ENCODE measurements at places on chromosomes 6 and 20. TPM values are rescaled to one million over a fixed set of nuclear protein-coding genes. Genes with fewer than 3 reads are reported as not detected.

The RBPJL gene
- not detected for total RNA-seq

- H3K27me3 ChIP-seq, result no peaks in the 10 kb centered on the region
- H3K4me3 ChIP-seq, result no peak overlapping the region
- no peak for DNase-seq
- H3K36me3 ChIP-seq, result no peaks in the 10 kb centered on the region
- H3K4me1 ChIP-seq, result no peaks in the 10 kb centered on the region
- no peak overlapping the region for H3K27ac ChIP-seq
These were observed 192.0 kb downstream of the ALDH8A1 start for GRCh38 chr6:134757911-134758361.

DNA sequence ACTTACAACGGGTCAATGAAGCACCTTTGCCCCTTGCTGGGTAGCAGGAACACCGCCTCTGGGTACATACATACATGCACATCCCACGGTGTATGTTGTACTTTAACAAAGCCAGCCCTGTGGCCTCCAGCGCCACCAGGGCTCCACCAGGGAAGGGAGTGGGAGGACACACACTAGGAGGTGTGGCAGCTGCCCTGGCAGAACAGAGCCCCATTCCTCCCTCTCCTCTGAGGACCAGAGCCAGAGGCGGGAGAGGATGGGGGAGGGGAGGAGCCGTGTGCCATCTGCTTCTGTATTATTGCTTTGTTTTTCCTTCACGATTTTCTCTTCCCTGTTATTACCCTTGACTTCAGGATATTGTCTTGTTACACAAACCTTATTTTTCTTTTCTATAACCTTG is 105.8 kb upstream of the TRAF3IP2 start:
- DNase-seq, result no peak
- H3K4me1 ChIP-seq, result no peaks in the 10 kb centered on the region
- no peak overlapping the region for H3K4me3 ChIP-seq
- no peak overlapping the region for H3K27ac ChIP-seq

DNA sequence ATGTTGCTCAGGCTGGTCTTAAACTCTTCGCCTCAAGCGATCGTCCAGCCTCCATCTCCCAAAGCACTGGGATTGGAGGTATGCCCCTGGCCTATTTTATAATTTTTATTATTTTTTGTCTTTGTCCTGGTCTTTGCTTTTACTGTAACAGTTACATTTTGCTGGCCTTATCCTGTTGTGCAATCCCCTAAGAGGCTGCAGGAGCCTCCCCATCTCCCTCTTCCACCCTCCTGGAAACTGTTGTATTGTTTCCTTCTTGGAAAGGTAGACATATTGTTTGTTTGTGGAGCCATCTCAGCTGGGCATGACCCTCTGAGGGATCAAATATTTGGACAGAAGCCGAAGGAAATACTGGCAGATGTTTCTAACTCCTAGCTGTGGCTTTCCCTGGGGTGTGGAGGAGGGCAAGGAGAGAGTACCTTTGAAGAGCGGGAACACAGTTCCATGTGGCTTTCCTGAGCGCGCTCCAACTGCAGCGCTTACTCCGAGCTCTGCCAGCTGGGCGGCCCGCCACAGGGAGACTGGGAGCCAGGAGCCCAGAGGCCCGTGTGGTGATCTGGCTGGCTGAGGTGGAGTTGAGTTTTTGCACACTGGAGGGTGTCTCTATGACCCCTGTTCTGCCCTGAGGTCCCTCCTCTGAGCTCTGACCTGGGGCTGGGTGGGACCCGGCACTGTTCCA is 4.9 kb downstream of the MAPK13 start:
- no peaks in the 10 kb centered on the region for H3K27me3 ChIP-seq
- H3K4me1 ChIP-seq, result peaks cover 20% of the 10 kb centered on the region
- H3K4me3 ChIP-seq, result no peak overlapping the region
- H3K36me3 ChIP-seq, result no peaks in the 10 kb centered on the region

DNA sequence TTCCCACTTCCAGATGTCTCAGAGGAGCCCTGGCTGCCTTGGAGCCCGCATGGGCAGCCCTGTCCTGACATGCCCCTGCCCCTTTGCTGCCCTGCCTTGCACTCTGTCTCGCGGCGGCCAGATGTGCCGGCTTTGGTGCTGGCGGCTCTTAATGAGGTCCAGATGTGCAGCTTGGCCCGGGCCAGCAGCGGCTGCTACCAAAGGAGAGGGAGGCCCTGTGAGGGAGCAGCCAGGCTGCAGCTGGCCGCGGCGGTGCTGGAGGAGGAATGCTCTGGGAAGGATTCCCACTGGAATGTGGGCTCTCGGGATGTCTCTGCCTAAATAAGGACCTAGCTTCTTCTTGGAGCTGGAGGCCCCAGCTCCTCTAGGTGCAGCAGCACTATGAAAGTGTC is 72.4 kb downstream of the FGD2 start:
- no peaks in the 10 kb centered on the region for H3K27me3 ChIP-seq
- no peaks in the 10 kb centered on the region for H3K4me1 ChIP-seq
- DNase-seq, result no peak

The SIRPD gene
- total RNA-seq, result not detected

The USP49 gene
- 10.5 TPM for total RNA-seq

- H3K27ac ChIP-seq, result no peak overlapping the region
- no peaks in the 10 kb centered on the region for H3K27me3 ChIP-seq
- no peaks in the 10 kb centered on the region for H3K36me3 ChIP-seq
These were observed 383.5 kb downstream of the PRKN start for GRCh38 chr6:162343936-162344645.

- H3K4me3 ChIP-seq, result no peak overlapping the region
- H3K27me3 ChIP-seq, result no peaks in the 10 kb centered on the region
- no peaks in the 10 kb centered on the region for H3K36me3 ChIP-seq
- no peak for DNase-seq
- no peaks in the 10 kb centered on the region for H3K4me1 ChIP-seq
These were observed 89.2 kb downstream of the RPP40 start for GRCh38 chr6:4914420-4915159.

GRCh38 chr6:133504761-133505160 is 263.6 kb downstream of the EYA4 start:
- DNase-seq, result no peak
- no peak overlapping the region for H3K4me3 ChIP-seq
- peak overlapping the region; percentile 88 for H3K27ac ChIP-seq
- no peaks in the 10 kb centered on the region for H3K36me3 ChIP-seq
- no peaks in the 10 kb centered on the region for H3K27me3 ChIP-seq

DNA sequence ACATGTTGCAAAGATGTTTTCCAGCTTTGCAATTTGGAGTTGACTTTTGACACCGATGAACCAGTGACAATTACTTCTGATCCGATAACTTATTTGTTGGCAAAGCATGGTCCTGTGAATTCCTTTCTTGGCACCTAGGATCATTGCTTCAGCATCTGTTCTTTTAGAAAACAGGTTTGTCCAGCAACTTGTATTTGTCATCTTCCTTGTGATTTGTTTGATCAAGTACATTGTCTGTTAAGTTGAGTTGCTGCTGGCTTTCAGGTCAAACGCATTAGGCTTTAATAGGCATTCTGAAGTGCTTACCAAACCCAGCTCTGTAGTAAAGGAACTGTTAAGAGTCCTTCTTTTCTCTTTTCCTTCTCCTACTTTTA is 192.4 kb upstream of the ZNF217 start:
- no peak overlapping the region for H3K4me3 ChIP-seq
- H3K27ac ChIP-seq, result no peak overlapping the region

DNA sequence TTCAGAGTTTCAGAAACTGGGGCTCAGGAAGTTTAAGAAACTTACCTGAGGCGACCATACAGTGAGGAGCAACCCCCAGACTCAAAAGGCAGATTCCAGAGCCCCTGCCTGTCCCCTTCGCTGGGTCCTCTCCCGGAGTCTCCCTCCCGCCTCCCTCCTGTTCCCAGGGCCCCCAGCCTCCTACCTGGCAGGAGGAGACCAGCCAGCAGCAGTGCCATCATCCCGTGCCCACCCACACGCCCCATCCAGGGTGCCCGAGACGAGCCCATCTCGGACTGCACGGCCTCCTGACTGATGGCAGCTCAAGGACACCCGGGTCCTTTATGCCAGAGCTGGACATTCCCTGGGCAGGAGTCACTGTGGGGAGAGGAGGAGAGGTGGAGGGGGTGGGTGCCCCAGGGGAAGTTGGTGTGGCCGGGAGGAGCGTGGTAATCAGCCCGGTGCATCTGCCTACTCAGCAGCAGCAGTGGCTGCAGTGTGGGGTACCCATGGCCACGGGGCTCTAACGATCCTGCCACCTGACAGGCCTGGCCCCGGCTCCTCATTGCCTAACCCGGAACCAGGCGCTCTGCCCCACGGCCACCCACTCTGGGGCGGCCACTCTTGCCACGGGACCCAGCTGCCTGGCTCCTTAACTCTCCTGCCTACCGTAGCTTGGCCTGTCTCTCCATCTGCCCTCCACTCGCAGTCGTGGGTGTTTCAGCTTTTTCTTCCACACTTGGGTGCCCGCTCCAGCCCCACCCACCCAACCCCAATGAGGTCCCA is at the start of gene CDSN:
Gene CDSN, minus strand, starts transcription at position 296 of the 765 bp plus-strand sequence. Its CDS starts 27 bp downstream, at position 269.
- DNase-seq, result no peak
- H3K27me3 ChIP-seq, result no peaks in the 10 kb centered on the region
- H3K4me3 ChIP-seq, result no peak within 1 kb of the TSS
- H3K4me1 ChIP-seq, result peaks cover 5% of the 10 kb centered on the region
- no peak within 1 kb of the TSS for H3K27ac ChIP-seq

- no peaks in the 10 kb centered on the region for H3K36me3 ChIP-seq
- H3K4me3 ChIP-seq, result no peak overlapping the region
- H3K4me1 ChIP-seq, result no peaks in the 10 kb centered on the region
- H3K27ac ChIP-seq, result no peak overlapping the region
- no peak for DNase-seq
These were observed 144.6 kb upstream of the SLC22A16 start for GRCh38 chr6:110621061-110621460.

GRCh38 chr6:141443668-141444289 is 688.9 kb upstream of the GJE1 start:
- no peak for DNase-seq
- H3K4me3 ChIP-seq, result no peak overlapping the region
- H3K27me3 ChIP-seq, result no peaks in the 10 kb centered on the region
- H3K36me3 ChIP-seq, result no peaks in the 10 kb centered on the region
- H3K4me1 ChIP-seq, result no peaks in the 10 kb centered on the region

- H3K4me3 ChIP-seq, result no peak overlapping the region
- no peak overlapping the region for H3K27ac ChIP-seq
- no peaks in the 10 kb centered on the region for H3K4me1 ChIP-seq
- no peaks in the 10 kb centered on the region for H3K27me3 ChIP-seq
These were observed 123.9 kb upstream of the SASH1 start for GRCh38 chr6:148218542-148219258.

DNA sequence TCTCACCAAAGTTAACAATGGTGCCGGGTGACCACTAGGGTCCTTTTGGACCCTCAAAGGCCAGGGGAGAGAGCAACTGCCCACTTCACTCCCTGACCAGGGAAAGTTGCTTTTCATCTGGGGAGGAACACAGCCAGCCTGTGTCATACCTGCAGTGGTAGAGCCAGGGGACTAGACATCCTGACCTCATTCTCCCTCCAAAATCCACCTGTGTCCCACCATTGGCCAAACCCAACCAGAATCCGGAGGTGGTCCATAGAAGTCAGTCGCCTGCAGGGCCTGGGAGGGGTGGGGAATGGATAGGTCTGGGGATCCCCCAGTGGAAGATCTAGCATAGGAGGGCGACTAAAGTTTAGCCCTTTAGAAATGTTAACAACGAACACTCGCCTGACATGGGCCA is 12.8 kb downstream of the PFDN4 start:
- no peak overlapping the region for H3K4me3 ChIP-seq
- H3K27me3 ChIP-seq, result no peaks in the 10 kb centered on the region
- DNase-seq, result no peak
- no peak overlapping the region for H3K27ac ChIP-seq

GRCh38 chr6:40845553-40845952 is 193.5 kb downstream of the UNC5CL start:
- DNase-seq, result peak; percentile 71
- no peaks in the 10 kb centered on the region for H3K36me3 ChIP-seq
- H3K27me3 ChIP-seq, result no peaks in the 10 kb centered on the region
- no peak overlapping the region for H3K27ac ChIP-seq

DNA sequence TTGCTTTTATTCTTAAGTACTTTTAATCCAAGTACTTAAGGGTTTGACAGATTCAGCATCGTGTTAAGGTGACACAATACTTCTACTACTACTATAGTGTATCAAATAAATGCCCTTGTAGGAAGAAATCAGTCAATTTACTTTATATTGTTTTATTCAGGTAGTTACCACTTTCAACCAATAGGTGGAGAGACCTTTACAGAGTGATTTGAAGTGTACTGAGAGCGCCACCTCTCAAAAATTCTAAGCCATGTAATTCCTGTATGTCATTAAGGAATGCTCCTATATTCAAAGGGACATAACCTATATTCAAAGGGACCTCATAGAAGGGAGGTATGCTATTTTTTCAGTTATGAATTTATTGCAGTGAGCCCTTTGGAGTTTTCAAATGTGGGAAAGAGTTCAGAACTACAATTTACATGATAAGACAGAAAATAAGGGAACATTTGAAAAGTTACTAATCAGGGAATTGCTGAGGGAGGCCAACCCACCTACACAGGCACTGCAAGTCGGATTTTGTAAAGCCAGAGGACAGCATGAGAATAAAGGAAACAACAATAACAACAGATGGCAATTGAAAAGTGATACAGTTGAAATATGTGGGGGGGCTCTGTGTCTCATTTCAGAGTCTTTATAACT is 955.6 kb downstream of the TBC1D32 start:
- peak; percentile 48 for DNase-seq
- no peaks in the 10 kb centered on the region for H3K27me3 ChIP-seq
- H3K36me3 ChIP-seq, result no peaks in the 10 kb centered on the region
- no peak overlapping the region for H3K27ac ChIP-seq
- no peaks in the 10 kb centered on the region for H3K4me1 ChIP-seq

- no peaks in the 10 kb centered on the region for H3K27me3 ChIP-seq
- H3K36me3 ChIP-seq, result no peaks in the 10 kb centered on the region
- no peak overlapping the region for H3K27ac ChIP-seq
- no peak for DNase-seq
- no peaks in the 10 kb centered on the region for H3K4me1 ChIP-seq
These were observed 14.0 kb upstream of the BTN3A2 start for GRCh38 chr6:26350858-26351543.

The BPIFA1 gene
- total RNA-seq, result not detected

The NPEPL1 gene
- 15.8 TPM for total RNA-seq

- no peaks in the 10 kb centered on the region for H3K36me3 ChIP-seq
- DNase-seq, result peak; percentile 18
These were observed 27.2 kb upstream of the SYNJ2 start for GRCh38 chr6:157954150-157955117.

DNA sequence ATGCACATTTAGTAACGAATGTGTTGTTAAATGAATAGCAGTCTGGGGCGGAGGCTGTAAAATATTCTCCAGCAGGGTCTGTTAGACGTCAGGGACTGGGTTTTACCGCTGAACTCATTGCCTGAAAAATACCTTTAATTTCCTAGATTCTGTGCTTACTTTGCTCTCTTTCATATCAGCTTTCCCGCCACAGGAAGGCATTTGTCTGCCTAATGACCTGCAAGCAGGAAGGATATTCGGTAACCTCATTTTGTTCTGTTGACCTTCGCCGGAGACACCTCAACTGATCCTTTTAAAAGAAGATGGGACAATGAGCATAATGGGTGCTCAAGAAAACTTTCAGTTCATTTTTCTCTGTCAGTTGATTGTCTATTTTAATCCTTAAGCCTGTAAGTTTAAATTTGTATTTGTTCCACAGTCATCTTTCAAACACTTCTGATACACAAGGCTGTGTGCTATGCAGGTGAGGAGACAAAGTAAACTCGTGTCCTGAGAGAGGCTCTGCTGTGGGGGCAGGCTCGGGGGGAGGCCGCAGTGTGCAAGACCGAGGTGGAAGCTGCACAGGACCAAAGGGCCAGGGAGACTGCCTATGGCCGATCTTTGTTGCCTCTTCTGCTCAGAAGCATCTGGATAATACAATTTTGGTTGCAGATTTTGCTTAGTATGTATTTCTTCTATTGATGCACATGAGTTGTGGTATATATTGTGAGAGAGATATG is 27.4 kb upstream of the SIM1 start:
- no peak overlapping the region for H3K4me3 ChIP-seq
- H3K27me3 ChIP-seq, result no peaks in the 10 kb centered on the region
- no peaks in the 10 kb centered on the region for H3K4me1 ChIP-seq
- no peaks in the 10 kb centered on the region for H3K36me3 ChIP-seq
- no peak for DNase-seq

Data from A673 (cell line).